GM06990 (cell line): ENCODE measurements at places on chromosomes 6 and 20.

DNA sequence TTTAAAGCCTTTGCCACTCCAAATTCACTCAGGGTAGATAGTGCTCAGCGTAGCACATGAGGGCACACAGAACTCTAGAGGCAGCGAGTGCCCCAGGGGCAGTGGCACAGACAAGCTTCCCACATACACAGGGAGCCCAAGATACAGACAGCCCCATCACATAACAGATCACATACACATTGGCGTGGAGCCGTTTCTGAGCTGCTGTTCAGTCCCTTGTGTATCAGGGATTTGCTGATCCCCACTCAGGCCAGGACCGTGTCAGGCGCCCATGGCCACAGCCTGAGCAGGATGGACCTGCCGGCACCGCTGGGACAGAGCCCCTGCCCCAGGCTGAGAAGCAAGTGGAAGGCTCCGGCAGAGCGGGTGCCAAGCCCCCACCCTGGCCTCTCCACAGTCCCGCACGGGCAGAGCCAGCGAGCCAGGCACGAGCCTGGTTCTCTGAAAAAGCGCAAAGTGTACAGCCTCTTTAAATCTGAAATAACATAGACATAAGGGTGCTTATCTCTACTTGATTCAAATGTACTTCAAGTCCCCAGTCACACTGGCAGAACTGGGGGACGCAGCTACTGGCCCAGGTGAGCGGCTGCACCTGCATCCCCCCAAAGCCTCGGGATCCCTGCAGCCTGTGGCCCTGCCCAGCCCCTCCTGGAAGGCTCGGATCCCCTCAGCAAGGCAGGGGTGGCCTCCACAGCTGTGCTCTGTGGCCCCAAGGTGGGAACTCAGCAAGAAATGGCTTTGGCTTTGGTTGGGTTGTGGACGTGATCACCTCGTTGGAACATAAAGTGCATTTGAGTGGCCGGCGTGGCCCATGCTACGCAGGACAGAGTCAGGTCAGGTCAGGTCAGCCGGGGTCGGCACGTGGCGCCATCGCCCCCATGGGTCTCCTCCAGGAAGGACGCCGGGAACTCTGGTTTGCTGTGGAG, 231.3 kb downstream of the ERMARD start:
- no peak for DNase-seq

DNA sequence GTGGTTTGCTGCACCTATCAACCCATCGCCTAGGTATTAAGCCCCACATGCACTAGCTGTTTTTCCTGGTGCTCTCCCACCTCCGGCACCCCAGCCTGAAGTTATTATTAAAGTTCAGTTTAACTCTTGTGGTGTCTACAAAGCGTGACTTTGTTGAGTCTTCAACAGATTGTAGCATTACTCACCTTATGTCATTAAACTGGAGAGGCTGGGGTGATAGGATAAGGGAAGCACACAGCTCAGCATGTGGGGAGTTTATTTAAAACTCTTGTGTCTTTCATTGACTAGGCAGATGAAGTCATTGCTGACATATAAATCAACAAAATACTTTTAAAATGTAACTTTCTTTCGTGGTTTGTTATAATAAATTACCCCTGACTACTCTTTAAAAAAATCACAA, 84.7 kb upstream of the GCM1 start:
- DNase-seq: no peak

DNA sequence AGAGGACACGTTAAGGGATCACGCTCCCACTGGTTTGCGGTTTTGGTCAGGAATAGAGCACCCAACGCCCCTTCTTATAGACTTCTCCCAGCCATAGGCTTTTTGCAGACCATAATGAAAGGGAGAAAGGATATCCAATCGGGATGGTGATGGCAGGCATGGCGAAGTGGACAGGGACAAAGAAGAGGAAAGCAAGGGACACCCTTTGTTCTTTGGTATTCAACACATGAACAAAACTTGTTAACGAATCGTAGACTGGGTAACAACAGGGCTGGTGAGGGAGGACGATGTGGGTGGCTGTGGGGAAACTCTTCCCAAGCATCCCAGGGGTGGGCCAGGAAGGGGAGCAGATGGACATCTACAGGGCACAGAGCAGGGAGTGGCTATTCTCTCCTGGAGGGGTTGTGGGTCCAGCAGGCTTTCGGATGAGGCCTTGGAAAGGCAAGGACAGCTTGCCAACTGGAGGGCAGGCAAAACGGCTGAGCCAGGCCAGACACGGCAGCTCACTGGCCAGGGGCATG, 1.4 kb upstream of the HSP90AB1 start:
- no peak for DNase-seq

GRCh38 chr6:132736239-132736638, 21.5 kb downstream of the VNN2 start:
- no peak for DNase-seq

GRCh38 chr6:150142097-150142669, 661 bp upstream of the PPP1R14C start:
- no peak for DNase-seq

DNA sequence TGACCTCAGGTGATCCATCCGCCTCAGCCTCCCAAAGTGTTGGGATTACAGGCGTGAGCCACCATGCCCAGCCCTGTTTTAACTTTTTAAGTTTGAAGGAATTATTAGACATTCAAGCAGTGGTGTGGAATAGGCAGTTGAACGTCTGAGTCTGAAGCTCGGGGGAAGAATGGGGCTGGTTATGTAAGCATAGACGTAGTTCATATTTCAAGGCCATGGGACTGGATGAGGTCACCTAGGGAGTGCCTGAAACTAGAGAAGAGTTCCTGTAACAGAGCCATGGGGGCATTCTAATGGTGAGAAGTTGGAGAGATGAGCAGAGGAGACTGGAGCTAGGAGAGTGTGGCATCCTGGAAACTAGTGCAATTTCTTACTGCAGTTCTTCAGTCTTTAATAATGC, 6.4 kb downstream of the CDKAL1 start:
- no peak for DNase-seq

- no peak for DNase-seq
These were observed 63.8 kb upstream of the ATXN1 start for GRCh38 chr6:16824845-16825685.

GRCh38 chr20:9417665-9418064, 96.7 kb upstream of the LAMP5 start:
- no peak for DNase-seq

GRCh38 chr20:2162823-2163166, 61.2 kb downstream of the STK35 start:
- DNase-seq: no peak

DNA sequence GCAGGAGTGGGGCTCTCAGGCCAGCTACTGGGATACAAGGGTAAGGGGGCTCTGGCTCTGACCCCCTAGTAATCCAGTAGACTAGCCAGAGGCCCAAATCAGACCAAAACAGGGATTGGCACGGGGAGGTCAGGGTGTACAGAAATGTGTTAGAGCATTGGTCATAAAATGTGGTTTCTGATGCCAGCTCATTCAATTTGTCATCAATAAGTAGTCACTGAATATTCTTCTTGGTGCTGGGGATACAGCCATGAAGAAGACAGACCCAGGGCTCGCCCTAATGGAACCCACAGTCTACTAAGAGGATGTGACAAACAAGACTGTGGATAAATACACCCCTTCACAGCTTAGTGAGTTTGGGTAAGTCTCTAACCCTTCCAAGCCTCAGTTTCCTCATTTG, 11.1 kb downstream of the MAP1LC3A start:
- no peak for DNase-seq

GRCh38 chr6:40999569-40999968, 39.5 kb downstream of the UNC5CL start:
- no peak for DNase-seq

GRCh38 chr6:111482959-111483735, at the start of gene REV3L:
TSS of gene REV3L (minus strand) at chr6:111483218. CDS start at chr6:111482888, 330 bp downstream.
- DNase-seq: peak; percentile 91

- no peak for DNase-seq
These were observed 66.8 kb upstream of the ARHGAP18 start for GRCh38 chr6:129776542-129777330.
